ENCODE measurements at places on chromosomes 1 and 21.
A peak's percentile ranks its signal among the peaks of the same experiment; 100 is the strongest.

- no peak for DNase-seq
These were observed 61.1 kb downstream of the PLXNA2 start for GRCh38 chr1:208182880-208183645.

- peak; percentile 4 for DNase-seq
These were observed 1.9 kb downstream of the PUM1 start for GRCh38 chr1:31063631-31064030.

DNA sequence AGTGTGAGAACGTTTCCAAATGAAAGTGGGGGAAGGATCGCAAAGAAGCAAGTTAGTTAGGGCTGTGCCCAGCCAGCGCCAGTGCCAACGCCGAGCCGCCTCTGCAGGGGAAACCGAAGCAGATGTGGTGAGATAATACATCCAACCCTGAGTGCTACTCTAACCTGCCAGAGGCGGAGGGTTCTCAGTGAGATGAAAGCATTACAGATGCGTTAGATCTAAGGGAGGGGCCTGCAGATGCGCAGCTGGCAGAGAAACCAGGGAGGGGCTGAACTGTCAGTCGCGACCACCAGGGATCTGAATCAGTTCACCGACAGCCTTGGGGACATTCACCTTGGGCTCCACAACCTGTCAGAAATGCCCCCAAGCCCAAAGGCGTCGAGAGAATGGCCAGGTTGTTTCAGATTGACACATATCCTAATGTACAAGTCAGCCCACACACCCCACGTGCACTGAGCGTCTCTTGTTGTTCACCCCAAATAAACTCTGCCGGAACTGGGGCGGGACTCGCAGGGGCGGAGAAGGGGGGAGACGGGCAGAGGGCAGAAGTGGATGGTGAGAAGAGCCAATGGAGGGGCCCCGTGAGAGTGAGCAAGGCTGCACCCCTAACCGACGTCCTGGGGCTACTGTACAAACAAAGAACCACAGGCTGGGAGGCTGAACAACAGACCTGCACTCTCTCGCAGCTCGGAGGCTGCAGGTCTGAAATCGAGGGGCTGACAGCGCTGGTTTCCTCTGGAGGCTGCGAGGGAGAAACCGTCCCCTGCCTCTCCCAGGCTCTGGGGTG, 8.7 kb upstream of the UMODL1 start:
- DNase-seq = peak; percentile 40

- DNase-seq = peak; percentile 85
These were observed 5.4 kb upstream of the LAMC2 start for GRCh38 chr1:183180634-183181056.

GRCh38 chr1:44485229-44485933, 80.3 kb downstream of the RNF220 start:
- peak; percentile 91 for DNase-seq

DNA sequence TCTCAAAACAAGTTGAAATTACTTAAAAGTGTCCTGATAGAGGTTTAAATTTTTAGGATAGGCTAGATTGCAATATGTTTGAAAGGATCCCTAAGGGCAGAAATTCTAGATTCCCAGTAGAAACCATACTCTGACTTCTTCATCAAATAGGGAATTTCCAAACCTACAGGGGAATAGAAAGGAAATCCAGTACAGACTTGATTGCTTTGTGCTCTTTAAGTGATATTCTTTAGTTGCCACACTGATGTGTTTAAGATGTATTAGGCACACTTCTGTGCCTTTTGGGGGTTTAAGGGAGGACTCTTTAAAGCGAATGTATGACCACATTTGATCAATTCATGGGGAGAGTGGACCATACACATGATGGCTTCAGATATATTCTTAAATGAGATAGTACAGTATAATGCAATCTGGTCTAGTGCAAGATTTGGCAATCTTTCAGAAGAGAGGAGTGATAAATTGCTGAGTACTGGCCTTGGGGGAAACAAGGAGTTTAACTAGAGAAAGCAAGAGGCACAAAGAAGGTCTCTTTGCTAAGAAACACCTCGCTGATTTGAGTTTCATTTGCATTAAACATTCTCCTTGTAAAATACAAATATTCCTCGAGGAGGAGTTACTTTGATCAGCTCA, 268.8 kb upstream of the NR5A2 start:
- peak; percentile 41 for DNase-seq

- peak; percentile 43 for DNase-seq
These were observed 49.3 kb downstream of the KANK4 start for GRCh38 chr1:62269851-62270495.

DNA sequence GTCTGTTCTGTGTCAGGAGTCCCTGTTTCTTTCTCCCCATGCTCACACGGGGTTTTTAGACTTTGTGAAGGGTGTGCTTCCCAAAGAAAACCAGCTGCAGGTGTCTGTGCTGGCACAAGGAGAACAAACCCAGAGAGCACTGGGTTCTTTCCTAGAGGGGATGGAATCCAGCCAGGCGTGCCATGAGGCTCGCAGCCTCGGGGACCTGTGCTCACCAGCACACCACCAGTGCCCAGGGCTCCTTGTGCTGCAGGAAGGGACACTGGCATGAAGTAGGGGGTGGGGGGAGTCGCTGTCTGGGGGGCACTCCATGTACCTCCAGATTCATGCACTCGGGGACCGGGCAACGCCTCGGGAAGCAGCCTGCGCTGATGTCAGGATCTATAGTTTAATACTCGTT, 57.9 kb downstream of the AGPAT3 start:
- no peak for DNase-seq
